ENCODE measurements at places on chromosomes 4 and X. TPM values are rescaled to one million over a fixed set of nuclear protein-coding genes. Genes with fewer than 3 reads are reported as not detected.

SHROOM3 gene
- total RNA-seq: 0.06 TPM

GRCh38 chrX:7891928-7892327, 35.3 kb downstream of the PNPLA4 start:
- no peak overlapping the region for H3K27ac ChIP-seq
- no peaks in the 10 kb centered on the region for H3K27me3 ChIP-seq
- H3K4me1 ChIP-seq: no peaks in the 10 kb centered on the region
- H3K36me3 ChIP-seq: no peaks in the 10 kb centered on the region
- H3K4me3 ChIP-seq: no peak overlapping the region
- DNase-seq: no peak

- H3K4me3 ChIP-seq: no peak overlapping the region
- no peaks in the 10 kb centered on the region for H3K36me3 ChIP-seq
- H3K27me3 ChIP-seq: peaks cover 18% of the 10 kb centered on the region
- no peak for DNase-seq
- H3K27ac ChIP-seq: no peak overlapping the region
These were observed 281.3 kb downstream of the C4orf33 start for GRCh38 chr4:129377131-129377845.

GRCh38 chr4:163042306-163042705, 124.4 kb downstream of the NAF1 start:
- peaks cover 27% of the 10 kb centered on the region for H3K27me3 ChIP-seq
- no peaks in the 10 kb centered on the region for H3K36me3 ChIP-seq
- H3K4me1 ChIP-seq: no peaks in the 10 kb centered on the region
- H3K27ac ChIP-seq: no peak overlapping the region
- no peak for DNase-seq

- no peak for DNase-seq
- H3K27me3 ChIP-seq: no peaks in the 10 kb centered on the region
- no peak overlapping the region for H3K4me3 ChIP-seq
- H3K36me3 ChIP-seq: peaks cover 3% of the 10 kb centered on the region
These were observed 106.5 kb downstream of the FAM193A start for GRCh38 chr4:2642968-2643367.

GUCY1A1 gene
- total RNA-seq: 0.04 TPM

Measured in activated naive CD8-positive, alpha-beta T cell treated with anti-CD3 and anti-CD28 coated beads for 36 hours (primary cell).